ENCODE measurements at places on chromosomes 4 and X.

- no peak for DNase-seq
Measured at GRCh38 chr4:139834226-139834662, 168.6 kb downstream of the MGST2 start.

DNA sequence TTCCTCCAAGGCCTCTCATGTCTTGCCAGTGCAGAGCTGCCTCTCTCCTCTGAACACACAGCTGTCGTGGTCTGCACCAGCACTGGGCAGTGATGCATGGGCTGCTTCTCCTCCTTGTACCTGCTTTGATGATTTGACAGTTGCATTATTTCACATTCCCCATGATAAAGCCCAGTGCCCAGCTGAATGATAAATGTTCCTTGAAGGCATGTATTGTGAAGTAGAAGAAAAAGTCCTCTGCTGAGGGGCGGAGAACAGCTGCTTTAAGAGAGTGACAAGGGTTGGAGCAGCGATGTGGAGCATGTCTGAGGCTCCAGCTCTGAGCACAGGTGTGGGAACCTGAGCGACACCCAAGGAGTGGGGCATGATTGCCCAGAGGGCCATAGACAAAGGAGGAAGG lies 21.1 kb upstream of the TRIM2 start:
- no peak for DNase-seq

GRCh38 chr4:61841714-61842113 lies 641.6 kb downstream of the ADGRL3 start:
- DNase-seq = no peak

DNA sequence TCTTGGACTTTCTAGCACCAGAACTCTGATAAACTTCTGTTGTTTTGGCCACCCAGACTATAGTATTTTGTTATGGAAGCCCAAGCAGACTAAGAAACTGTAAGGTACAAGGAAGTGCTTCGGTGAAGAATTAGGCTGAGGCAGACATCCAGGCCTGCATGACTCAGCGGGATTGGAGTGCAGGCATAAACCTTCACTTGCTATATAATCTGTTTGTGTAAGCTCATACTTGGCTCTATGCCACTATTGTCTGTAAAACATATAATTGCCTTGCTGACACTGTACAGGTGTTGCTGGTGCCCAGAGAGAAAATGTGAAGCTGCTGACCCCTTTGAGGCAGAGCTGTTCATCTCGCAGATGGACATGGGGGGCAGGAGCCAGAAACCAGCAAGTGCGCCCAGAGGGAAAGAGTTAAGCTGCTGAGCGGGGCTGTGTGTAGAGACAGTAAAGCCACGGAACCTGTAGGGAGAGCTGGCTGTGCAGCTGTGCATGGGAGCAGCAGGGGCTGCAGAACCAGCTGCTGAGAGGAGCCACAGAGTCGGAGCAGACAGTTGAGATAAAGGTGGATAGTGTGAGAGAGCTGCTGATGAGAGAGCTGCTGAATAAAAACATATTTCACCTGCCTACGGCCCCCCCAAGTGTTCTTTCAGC lies 96.2 kb downstream of the RBM46 start:
- DNase-seq = no peak

- DNase-seq = no peak
Measured at GRCh38 chrX:71650333-71650969, 16.9 kb upstream of the LOC101059915 start.

GRCh38 chr4:24858026-24858425 lies 54.8 kb downstream of the CCDC149 start:
- no peak for DNase-seq

- DNase-seq = no peak
Measured at GRCh38 chrX:115912372-115912897, 258.1 kb upstream of the AGTR2 start.

GRCh38 chr4:39124885-39125599 lies 57.3 kb upstream of the WDR19 start:
- no peak for DNase-seq

DNA sequence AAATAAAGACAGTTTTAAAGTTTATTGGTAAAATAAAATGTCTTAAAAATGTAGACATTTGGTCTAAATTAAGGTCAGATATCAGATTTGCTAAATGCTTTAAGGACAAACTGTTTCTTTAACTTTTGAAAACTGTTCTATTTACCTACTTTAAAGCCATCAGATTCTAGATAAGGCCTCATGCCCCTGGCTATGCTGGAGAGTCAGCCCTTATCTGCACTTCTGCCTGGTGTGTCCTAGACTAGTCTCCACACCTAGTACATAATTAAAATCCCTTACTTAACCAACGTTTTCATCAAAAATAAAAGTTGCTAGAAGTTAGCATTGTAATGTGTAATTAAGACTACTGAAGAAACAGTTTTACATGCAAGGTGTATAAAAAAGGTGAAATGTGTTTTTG lies 25.6 kb downstream of the HSD17B11 start:
- DNase-seq = no peak

- DNase-seq = no peak
Measured at GRCh38 chrX:155031657-155032056, 5.0 kb downstream of the FUNDC2 start.

DNA sequence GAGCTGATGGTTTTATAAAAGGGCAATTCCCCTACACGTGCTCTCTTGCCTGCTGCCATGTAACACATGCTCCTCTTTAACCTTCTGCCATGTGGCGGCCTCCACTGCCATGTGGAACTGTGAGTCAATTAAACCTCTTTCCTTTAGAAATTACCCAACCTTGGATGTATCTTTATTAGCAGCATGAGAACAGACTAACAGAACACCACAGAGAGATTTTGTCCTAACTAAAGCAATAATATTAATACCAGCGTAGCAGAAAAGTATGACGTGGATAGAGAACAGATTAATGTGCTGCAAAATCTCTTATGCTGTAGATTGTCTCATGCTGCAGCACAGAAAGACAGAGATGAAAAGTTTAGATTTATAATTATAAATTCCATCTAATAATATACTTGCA lies 23.1 kb downstream of the AIMP1 start:
- DNase-seq = no peak

DNA sequence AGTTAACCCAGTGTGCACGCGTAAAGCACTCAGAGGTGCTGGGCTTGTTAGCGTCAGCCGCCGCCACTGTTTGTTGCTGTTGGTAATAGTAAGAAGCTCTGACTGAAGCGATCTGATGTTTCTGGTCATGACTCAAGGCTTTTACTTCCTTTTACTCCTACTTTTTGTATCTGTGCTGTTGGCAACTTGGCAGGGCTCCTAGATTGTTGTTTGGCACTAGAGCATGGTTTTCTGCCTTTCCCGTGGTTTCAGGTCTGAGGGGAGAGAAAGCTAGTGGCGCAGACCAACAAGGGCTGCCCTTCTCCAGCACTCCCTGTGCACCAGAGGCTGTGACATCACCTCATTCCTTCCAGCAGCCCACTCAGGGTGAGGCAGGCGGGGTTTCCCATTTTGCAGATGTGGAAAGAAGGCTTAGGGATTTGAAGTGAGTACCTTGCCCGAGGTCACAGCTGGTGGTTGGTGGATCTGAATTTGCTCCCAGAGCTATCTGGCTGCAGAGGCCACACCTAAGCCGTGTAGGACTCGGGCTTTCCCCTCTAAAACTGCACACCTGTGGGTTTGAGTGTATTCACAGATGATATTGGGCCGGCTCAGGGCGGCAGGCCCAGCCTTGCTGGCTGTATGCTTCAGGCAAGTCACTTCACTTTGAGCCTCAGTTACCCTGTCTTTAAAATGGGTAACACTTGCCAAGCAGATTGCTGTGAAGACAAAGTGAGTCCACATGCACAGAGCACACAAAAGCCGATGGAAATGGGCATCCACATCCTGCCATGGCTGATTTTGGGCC lies 51.2 kb upstream of the TADA2B start:
- DNase-seq = no peak

DNA sequence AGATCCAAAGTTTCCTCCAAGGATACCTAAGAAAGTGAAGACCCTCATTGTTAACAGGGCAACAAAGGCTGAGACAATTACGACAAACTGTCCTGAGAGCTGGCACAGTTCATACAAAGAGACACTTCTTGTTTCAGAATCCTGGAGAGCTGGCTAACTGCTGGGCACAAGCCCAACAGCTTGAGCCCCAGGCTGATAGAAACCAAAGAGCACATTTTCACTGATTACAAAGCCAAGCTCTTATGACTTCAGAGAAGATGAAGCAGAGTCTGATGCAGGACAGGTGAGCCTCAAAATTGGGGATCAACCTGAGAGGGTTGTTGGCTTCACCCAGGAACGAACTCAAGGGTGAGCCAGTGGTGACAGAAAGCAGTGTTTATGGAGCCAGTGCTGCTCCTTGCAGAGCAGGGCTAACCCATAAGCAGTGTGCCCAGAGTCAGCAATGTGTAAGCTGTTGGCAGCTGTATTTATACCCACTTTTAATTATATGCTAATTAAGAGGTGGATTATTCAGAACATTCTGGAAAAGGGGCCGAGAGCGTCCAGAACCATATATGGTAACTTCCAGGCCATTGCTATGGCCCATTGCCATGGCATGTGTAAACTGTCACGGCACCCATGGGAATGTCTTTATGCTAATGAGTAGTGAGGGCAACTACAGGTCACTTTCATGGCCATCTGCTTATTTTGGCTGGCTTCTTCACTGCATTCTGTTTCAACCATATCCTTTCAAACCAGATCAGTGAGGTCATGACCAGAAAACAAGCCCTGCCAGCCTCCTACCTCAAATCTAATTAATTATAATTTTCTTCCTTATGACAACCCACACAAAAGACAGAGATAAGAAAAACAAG lies 183.7 kb downstream of the EVC2 start:
- no peak for DNase-seq

GRCh38 chr4:7530082-7530481 lies 95.4 kb upstream of the PSAPL1 start:
- no peak for DNase-seq

- DNase-seq = no peak
Measured at GRCh38 chr4:142535009-142535408, 311.1 kb downstream of the INPP4B start.

- DNase-seq = no peak
Measured at GRCh38 chrX:132015875-132016274, 7.2 kb upstream of the STK26 start.

DNA sequence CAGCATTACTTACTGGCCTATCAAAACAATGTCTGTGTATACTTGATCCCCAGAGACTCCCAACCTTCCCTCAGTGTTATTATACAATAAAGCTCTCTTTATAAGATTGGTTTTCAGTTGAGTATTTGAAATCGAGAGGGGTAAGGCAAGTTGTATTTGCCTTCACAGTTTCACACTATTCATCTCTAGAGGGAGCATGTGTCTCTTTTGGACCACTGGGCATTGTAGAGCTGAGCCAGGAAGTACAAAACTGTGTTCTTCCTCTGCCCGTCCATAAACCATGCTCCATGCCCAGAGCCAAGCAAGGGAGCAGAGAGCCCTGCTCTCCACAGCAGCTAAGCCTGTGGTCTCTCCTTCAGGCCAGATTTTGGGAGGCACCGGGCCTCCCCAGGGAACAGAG lies 61.5 kb upstream of the HHIP start:
- no peak for DNase-seq

DNA sequence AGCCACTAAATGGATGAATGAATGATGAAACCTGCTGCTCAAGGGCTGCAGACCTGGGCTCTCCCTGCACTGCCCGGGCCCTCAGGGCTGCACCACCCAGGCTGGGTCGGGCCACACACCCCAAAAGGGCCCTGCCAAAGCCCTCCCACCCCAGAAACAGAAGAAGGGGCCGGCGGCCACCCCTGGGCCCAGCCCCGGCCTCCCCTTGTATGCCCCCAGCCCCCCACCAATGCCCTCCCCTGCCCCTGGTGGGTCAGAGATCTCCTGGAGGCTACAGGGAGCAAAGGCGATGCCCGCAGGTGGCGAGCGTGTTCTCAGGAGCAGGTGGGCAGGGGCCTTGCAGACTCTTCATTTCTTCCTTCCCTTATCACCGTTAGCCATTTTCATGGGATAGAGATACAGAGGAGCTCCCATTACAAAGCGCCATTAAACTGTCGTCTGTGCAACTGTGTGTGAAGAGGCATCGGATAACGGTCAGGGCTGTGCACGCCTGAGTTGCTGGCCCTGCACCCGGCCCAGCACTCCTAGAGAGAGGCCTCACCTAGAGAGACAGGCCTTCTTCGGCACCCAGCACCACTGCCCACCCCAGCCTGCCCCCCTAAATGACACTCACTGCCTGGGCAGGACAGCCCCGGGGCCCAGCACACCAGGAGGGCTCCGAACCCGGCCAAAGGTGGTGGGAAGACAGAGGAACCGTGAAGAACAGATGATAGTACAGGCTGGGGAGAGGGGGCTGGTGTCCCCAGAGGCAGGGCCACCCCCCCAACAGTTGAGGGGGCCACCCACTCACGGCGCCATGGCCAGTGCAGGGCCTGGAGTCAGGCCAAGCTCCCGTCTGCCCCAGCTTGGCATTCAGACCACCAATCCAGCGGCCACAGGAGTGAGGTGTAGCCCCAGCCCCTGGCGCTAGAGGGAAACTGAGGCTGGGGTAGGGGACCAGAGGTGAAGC lies 133.7 kb downstream of the FAM53A start:
- no peak for DNase-seq

- DNase-seq = no peak
Measured at GRCh38 chr4:1524761-1525160, 118.5 kb upstream of the NKX1-1 start.

GRCh38 chrX:155071694-155072280 lies 479 bp downstream of the BRCC3 start:
- DNase-seq = no peak

DNA sequence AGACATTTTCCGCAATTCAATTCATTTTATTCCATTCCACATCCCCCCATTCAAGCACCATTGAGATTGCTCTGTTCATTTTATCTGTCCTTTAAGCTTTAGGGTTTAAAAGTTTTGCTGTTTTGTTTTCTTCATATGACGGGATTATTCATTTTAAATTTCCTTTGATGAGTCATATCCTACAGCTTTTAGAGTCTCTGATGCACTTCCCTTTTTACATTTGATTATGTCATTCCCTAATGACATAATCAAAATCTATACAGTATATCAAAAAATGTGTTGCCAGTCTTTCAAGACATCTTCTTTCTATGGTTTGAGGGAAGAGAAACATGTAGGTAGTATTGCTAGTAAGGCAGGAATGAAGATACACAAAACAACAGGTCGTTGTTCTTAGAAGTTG lies 456.3 kb downstream of the PDGFC start:
- DNase-seq = no peak

GRCh38 chr4:139857021-139857420 lies 191.4 kb downstream of the MGST2 start:
- no peak for DNase-seq
